ENCODE measurements at places on chromosomes 2 and 18.

- DNase-seq: no peak
These were observed 171.8 kb upstream of the KLF7 start for GRCh38 chr2:207337234-207338219.

DNA sequence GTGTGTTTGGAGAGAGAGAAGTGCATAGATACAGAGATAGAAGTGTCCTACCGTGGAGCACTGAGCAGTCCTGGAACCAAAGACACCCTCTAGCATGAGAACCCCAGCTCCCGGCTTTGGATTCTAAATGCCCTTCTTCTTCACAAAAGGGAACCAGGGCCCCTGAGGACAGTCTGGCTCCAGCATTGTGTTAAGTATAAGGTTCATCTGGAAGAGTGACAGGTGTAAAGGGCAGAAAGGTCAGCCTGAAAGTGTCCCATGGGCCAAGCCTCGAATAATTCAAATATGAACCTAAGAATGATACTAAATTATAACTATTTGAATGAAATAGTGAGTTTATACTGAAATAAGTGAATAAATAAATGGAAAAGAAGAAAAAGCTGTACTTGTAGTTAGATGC, 109.7 kb downstream of the SNTG2 start:
- DNase-seq: no peak

GRCh38 chr2:179995741-179996515, 11.2 kb downstream of the CWC22 start:
- no peak for DNase-seq

GRCh38 chr18:12517142-12517825, 109.6 kb downstream of the PRELID3A start:
- no peak for DNase-seq

GRCh38 chr18:29979881-29980280, 1062.7 kb downstream of the DSC3 start:
- no peak for DNase-seq

DNA sequence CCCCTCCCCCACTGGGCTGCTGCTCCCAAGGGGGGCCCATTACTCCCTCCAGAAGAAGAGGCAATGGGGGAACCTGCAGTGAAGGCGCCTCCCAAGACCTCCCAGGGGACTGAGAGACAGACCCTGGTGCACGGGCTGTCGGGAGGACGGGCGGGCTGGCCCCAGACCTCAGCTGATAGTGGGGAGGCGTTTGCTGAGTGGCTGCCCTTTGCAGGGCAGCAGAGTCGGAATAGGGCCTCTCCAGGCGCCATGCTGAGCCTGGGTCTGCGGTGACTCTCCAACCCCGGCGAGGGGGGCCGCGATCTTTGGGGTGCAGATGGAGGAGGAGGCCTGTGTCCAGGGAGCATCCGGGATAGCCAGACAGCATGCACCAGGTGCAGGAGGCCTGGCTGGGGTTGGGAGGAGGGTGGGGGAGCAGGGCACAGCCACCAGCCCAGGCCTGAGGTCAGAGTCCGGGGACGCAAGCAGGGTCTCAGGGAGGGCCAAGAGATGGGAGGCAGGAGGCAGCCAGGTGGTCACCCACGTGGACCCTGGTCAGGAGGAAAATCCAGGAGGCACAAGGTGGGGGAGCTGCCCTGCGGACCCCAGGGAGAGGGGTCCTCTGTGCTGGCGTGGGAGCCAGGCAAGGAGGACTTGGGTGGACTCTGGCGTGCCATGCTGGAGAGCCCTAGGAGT, 11.0 kb downstream of the CROCC2 start:
- DNase-seq: no peak

GRCh38 chr2:8324164-8324856, 357.5 kb upstream of the ID2 start:
- no peak for DNase-seq

- DNase-seq: no peak
These were observed 98.5 kb downstream of the PRKCE start for GRCh38 chr2:45750001-45750400.

GRCh38 chr2:160352500-160352899, 141.1 kb downstream of the RBMS1 start:
- no peak for DNase-seq

DNA sequence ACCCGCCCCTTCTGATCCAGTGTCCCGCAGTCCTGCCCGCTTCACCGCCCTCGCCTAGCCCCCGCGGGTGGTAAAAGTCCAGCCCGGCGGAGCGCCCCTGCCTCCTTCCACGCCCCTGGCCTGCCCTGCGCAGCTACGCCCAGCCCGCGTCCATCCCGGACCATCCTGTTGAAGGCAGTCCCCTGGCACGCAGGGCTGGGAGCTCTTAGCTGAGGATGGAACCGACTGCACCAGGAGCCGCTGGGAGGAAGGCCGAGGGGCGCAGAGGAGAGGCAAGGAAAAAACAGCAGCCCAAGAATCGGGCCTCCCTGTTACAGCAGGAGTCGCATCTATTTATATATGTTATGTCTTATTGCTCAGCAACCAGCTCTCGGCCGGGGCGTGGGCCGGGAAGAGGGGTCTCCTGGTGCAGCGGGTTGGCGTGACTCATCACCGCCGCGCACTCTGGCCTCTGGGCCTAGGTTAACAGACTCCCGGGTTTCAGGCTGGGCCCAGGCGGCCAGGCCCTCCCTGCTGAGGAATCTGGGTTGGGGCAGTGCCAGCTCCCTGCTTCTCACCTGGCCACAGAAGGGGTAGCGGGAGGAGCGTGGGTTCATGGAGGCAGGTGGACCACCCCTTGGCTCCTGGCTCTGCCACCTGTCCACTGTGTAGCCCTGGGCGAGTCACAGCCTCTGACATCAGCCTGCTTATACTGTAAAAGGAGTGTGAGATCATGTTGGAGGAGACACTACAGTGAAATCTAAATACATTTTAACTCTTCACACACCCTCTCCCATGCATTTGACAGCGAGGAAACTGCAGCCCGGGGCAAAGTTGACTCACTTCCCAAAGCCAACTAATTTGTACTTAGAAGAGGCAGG, 13.4 kb upstream of the MAP3K2 start:
- peak; percentile 84 for DNase-seq

DNA sequence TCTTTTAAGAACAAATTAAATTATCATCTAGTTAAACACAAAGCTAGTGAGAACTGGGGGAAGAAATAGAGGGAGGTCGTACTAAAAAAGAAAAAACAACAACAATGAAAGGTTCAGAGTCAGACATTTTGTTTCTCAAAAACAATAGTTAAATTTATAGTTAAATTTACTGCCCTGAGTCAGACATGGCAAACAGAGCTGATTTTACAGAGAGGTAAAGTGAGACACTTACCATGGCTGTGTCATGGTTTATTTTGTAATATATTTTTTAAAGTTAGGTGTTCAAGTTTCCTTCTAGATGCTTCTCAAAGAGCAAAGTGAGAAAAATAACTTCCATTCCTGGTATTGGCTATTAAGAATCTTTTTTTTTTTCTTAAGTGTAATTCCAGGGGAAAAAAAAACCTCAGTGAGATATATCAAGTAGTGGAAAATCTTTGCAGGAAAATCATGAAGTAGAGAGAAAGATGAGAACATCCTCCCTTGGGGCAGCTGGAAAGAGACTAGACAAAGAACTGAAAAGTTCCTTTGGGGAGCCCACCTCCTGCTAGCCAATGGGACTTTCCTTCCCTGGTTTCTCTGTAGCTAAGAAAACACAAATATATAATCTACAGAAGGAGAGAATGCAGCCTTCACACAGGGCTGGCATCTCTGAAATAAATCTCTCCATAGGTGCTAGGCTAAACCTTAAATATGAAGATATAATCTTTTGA, 12.3 kb downstream of the KLF7 start:
- DNase-seq: no peak

DNA sequence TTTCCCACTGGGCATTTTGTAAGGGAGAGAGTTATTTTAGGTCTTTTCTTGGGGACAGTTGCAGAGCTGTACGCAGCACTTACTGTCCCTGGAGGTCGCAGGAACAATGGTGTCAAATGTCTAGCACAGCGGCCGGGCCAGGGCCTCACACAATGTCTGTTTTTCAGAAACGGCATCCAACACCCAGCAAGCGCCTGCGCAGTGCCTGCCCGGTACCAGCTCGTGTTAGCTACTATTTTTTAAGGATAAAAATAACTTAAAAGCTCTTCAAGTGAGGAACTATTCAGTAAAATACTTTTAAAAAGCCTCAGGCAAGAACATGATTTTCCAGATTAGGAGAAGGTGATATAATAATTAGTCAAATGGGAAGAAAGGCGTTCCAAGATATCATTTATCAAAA, 90.0 kb downstream of the MBP start:
- DNase-seq: no peak

GRCh38 chr18:5543036-5543680, 639 bp downstream of the EPB41L3 start:
- DNase-seq: no peak

GRCh38 chr2:144412709-144413108, 107.2 kb downstream of the ZEB2 start:
- no peak for DNase-seq

DNA sequence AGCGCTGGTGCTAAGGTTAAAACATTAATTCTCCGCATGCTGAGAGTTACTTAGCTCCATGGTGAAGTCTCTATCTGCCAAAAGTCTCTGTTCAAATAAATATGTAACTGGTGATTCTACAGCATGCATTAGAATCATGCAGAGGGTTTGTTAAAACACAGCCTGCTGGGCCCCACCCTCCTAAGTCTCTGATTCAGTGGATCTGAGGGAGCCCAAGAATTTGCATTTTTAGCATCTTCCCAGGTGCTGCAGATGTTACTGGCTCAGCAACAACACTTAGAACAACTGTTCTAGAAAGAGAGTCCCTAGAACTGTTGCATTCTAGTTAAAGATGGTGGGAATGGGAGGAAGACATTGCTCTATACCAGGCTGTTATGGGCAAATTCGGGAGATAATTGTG, 73.4 kb downstream of the DPP10 start:
- DNase-seq: no peak

DNA sequence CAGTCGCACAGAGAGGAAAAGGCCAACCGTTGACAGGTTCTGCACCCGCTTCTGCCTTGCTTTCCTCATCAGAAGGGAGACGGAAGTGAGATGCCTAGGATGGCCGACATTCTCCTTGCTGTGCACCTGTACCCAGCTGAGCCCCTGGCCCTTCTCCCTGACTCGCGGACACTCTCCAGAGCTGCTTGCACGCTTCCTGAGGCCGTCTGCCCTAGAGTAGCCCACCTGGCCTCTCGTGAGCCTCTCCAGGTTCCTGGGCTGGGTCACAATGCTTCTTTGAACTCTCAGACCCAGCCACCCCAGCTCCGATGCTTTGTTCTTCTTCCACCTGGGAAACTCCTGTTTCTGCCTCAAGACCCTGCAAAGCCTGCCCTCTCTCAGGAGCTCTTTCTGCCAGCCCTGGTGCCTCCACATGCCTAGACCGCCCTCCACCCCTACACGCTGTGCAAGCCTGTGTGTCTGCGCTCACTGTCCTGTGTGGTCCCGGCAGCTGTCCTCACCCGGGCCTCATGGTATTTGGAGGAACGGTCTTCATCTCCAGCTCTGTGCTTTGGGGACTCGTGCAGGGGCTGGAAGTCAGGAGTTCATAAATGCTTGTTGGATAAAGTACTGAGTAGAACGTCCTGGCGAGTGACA, 345.4 kb upstream of the SALL3 start:
- no peak for DNase-seq

GRCh38 chr2:63041592-63041991, 9.0 kb upstream of the OTX1 start:
- DNase-seq: no peak

- DNase-seq: no peak
These were observed 150.2 kb upstream of the SATB2 start for GRCh38 chr2:199607914-199608313.

- no peak for DNase-seq
These were observed 568 bp downstream of the ARL5A start for GRCh38 chr2:151827564-151828142.

DNA sequence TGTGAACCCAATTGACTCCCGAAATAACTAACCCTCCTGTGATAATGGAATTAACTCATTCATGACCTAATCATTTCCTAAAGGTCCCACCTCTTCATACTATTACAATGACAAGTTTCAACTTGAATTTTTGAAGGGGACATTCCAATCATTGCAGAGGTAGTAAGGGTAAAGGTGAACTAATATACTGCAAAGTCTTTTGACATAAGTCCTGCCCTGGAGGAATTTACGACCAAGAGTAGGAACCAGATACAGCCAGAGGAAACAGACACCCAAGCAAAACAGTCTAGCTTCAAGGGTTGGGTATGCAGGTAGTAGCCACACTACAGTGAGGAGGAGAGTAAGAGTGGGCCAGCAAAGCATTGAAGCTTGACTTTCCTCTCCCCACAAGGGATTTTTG, 1.2 kb upstream of the SRBD1 start:
- no peak for DNase-seq

- no peak for DNase-seq
These were observed at the start of gene TLX2 for GRCh38 chr2:74514368-74515270. Gene TLX2, plus strand, starts transcription at chr2:74514450. Its CDS starts 357 bp downstream, at chr2:74514807.

- no peak for DNase-seq
These were observed 33.7 kb upstream of the NTSR2 start for GRCh38 chr2:11703700-11704099.

GRCh38 chr2:232458661-232459418, 2.9 kb downstream of the ALPI start:
- no peak for DNase-seq

GRCh38 chr2:151637271-151637781, 97.0 kb downstream of the NEB start:
- no peak for DNase-seq

DNA sequence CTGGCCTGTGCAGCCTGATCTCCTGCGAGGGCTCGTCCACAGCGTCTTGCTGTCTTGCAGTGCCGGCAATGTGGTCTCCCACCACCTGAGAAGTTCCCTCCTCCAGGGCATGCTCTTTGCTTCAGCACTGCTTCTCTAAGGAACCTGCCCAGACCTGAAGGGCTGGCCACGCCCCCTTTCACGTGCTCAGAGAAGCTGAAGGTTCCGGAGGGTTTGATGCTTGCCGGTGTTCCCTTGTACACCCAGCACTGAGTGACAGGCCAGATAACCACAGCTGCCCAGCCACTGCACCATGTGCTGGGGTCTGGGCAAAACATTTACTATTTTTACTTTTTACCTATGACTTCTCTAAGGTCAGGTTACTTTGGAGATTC, 1.7 kb upstream of the POLR2D start:
- no peak for DNase-seq

GRCh38 chr2:98800330-98801064, 69.6 kb upstream of the MGAT4A start:
- peak; percentile 85 for DNase-seq

DNA sequence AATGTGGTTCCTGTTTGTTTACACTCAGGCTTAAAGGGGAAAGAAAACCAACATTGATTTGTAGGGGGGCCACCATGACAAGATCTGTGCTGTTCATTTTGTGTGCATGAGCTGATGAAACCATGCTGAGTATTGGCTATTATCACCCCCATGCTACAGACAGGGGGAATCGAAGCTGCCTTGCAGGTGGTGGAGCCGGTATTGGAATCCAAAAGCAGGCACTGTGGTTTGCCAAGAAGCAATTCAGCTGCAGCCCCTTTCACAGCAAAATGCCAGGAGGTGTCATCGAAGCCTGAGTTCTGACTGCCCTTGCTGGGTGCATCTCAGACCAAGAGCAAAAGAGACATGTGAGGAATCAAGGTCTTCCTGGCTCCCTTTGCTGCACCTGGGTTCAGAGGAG, 221.9 kb downstream of the UXS1 start:
- DNase-seq: no peak

- DNase-seq: no peak
These were observed 67.7 kb downstream of the PDCL3 start for GRCh38 chr2:100630473-100630977.
